ENCODE measurements at places on chromosomes 13 and 19.

GRCh38 chr19:34366738-34367623 lies 2.0 kb downstream of the GPI start:
- no peak for DNase-seq

GRCh38 chr19:39038098-39038497 lies 5.7 kb upstream of the FBXO27 start:
- DNase-seq = no peak

DNA sequence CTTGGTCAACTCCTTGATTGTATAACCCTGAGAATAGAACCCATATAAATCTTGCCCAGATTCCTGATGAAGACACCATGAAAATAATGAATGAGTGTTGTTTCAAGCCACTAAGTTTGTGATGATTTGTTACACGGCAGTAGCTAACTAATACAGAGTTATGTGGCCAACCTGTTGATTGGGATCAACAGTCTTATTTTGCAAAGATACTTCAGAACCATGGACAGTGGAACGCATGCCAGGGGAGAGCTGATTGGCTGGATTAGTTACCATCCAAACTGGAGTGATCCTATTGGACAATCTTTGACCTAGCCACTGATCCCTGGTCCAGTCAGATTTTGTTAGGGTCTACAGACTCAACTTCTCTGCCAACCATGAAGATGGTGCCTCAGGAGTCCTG lies 26.6 kb downstream of the CD70 start:
- DNase-seq = no peak

DNA sequence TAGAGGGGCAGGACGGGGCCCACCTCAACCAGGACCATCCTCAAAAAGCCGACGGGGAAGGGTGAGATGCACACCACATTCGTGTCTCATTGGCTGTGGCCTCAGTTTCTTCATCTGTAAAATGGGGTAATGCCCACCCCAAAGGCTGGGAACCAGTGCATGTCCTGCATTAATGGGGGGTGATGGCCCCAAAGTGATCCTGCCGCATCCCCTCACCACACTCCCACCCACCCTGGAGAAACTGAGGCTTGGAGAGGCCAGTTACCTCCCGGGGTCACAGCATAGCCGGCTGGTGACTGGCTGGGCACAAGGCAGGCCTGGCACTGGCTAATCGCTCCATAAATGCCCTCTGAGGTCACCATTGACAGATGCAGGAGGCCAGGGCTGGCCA lies 640 bp upstream of the MIDN start:
- DNase-seq = no peak

All from naive thymus-derived CD8-positive, alpha-beta T cell (primary cell).